ENCODE measurements at places on chromosomes 12 and 14.

- DNase-seq, result no peak
These were observed 7.6 kb upstream of the BMP4 start for GRCh38 chr14:53964249-53964648.

DNA sequence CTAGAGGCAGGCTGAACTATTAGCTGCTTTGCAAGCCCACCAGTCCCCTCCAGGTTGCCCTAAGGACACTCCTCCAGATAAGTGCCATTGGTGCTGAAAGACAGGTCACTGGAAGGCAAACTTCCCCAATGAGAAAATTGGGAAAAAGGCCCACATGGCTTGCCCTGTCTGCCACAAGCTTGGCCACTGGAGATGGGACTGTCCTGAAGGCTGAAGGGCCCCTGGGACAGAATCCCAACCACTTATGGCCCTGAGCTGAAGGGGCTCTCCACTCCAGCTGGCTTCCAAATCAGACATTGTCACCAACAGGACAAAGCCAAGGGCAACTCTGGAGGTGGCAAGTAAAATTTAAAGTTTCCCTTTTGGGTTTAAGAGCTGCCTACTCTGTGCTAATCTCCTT is 12.2 kb upstream of the DHRS2 start:
- no peak for DNase-seq

- no peak for DNase-seq
These were observed 22.1 kb downstream of the PRKD1 start for GRCh38 chr14:29905543-29905942.

GRCh38 chr12:520119-520518 is 60.4 kb downstream of the B4GALNT3 start:
- DNase-seq, result no peak

DNA sequence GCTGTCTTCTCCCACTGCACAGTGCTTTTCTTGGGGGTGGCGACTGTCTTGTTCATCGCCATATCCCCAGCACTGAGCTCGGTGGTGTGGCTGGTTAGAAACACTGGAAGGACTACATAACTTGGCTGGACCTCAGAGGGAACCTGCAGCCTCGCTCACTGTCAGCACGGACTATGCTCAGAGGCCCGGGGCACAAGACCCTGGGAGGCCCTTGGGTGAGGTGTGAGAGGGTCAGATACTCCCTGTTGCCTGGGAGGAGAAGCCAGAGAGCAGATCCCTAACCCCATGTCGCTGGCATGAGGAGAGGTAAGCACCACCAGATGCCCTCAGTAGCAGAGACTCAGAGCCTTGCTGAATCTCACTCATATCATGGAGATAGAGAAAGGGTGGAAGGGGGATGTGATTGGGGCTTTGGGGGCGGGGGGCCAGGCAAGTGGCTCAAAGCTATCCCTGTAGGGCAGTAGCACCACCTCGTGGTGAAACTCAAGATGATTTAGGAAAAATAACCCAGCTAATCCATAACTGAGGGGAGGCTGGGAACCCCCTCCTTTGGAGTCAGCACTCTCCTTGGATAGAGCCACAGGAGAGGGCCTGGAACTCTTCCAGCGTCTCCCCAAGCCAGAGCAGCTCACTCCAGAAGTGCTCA is 18.7 kb upstream of the HDAC7 start:
- peak; percentile 56 for DNase-seq

GRCh38 chr12:95674163-95674562 is 116.4 kb downstream of the NTN4 start:
- DNase-seq, result no peak

- DNase-seq, result peak; percentile 53
These were observed 43.7 kb downstream of the DDX11 start for GRCh38 chr12:31117203-31118011.

- no peak for DNase-seq
These were observed 170.2 kb upstream of the PZP start for GRCh38 chr12:9378430-9378835.

- peak; percentile 82 for DNase-seq
These were observed 5.8 kb upstream of the PHLDA1 start for GRCh38 chr12:76037130-76038103.

GRCh38 chr12:3568695-3569094 is 77.7 kb downstream of the PRMT8 start:
- DNase-seq, result no peak

DNA sequence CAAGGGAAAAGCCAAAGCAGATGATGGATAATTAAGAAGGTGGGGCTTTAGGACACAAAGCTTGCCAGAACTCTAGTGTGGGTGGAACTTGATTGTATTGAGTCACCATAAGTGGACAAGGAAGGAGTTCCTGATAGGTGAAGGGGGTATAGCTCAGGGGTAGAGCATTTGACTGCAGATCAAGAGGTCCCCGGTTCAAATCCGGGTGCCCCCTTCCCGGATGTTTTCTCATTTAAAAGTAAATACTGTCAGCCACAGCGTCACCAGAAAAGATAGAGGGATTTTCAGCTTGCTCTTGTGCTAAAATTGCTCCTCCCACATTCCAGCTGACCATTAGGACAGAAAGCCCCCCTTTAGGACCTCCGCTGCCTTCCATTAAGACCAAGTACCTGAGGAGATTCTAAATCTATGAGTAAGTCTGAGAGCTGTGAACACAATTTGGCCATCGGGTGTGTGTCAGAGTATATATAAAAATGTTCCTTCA is 36.6 kb downstream of the DCAF4 start:
- no peak for DNase-seq

DNA sequence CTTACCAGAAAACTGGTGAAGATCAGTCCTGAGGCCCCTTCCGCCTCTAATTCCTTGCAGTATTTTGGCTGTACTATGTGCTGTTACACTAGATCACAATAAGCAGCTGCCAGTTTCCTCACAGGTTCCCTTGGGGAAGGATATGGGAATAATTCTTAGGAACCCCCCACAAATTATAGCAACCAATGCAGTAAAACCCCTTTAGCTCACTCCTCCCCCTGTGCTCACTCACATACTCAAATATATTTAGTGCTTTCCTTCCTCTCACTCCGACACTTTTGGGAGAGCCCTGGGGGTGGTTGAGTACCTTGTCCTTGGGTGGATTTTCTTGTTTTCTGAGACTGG is 162.7 kb downstream of the ETV6 start:
- DNase-seq, result no peak

GRCh38 chr14:103296007-103296406 is 38.0 kb upstream of the EIF5 start:
- no peak for DNase-seq

DNA sequence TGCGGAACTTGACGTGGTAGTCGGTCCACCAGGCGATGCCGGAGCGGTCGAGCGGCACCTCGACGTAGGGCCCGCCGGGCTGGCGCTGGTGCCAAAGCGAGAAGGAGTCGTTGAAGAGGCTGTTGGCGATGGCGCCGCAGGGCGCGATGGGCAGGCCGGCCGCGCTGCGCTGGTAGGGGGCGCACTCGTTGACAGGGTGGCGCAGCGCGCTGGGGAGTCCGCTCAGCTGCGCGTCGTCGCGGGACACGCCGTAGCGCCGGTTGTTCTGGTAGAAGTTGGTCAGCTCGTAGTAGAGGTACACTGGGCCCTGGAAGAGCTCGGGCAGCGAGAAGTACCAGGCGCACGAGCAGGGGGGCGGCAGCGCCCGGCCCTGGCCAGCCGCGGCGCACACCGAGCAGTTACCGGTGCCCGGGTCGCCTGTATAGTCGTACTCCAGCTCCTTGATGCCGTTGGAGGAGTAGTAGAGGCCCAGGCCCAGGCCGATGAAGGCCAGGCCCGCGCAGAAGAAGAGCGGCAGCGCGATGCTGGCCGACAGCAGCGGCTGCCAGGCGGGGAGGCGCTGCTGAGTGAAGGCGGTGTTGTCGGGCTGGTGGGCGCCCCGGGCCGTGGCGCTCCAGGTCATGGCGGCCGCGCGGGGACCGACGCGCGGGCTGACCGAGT is 482 bp downstream of the TMEM30B start:
- DNase-seq, result peak; percentile 72

DNA sequence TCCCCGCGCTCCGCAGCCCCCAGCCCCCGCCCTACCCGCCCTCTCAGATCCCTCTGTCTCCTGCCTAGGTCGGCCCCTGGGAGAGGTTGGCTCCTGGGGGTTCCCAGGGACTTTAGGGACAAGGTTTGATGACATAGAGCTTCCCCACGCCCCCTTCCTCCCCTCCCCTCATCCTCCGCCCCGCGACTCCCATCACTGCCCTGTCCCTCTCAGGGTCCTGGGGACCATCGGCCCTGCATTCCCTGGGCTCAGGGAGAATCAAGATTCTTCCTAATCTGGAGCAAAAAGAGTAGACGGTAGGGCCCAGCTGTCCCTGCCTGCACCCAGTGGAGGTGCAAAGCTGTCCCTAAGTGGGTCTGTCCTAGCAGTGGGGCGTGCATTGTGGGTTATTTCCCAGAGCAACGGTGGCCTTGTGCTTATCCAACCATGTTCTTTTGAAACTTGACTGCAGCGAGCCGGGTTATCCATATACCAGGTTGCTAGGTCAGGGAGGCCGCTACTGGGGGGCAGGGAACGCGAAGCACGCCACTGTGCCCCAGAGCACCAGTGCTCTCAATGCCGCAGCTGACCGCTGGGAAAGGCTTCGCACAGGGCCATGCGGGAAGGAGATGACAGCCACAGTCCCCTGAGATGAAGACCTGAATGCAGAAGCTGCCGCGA is 124.4 kb upstream of the PRMT8 start:
- no peak for DNase-seq

GRCh38 chr14:34461334-34462131 is 507 bp downstream of the SPTSSA start:
- DNase-seq, result peak; percentile 28

DNA sequence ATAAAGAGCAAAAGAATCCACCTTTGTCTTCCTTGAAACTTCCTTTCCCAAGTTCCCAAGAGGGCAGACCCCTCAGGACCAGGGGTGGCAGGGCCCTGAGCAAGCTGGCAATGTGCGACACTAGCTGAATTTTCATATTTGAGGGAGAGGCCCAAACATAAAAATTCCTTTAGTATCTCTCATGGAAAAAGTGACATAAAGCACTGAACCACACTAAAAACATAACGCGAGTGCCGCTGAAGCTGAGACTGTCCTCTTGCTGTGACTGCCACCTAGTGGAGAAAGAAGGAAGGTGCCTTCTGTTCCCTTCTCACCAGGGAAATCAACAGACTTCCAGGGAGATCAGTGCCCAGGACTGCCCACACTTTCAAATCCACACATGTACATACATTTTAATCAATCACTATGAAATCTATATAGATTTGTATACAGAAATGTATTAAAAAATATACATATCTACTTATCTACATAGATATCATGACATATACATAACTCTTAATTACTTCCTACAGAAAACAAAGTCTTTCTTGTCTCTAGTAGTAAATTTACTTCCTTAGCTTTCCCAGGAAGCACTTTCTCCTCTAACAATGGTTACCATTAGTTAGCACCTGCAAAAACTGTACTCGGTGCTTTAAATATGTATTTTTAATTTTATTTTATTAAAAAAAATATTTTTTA is 53.8 kb downstream of the SSH1 start:
- peak; percentile 81 for DNase-seq

- no peak for DNase-seq
These were observed 1.6 kb upstream of the CHD4 start for GRCh38 chr12:6608592-6609281.

DNA sequence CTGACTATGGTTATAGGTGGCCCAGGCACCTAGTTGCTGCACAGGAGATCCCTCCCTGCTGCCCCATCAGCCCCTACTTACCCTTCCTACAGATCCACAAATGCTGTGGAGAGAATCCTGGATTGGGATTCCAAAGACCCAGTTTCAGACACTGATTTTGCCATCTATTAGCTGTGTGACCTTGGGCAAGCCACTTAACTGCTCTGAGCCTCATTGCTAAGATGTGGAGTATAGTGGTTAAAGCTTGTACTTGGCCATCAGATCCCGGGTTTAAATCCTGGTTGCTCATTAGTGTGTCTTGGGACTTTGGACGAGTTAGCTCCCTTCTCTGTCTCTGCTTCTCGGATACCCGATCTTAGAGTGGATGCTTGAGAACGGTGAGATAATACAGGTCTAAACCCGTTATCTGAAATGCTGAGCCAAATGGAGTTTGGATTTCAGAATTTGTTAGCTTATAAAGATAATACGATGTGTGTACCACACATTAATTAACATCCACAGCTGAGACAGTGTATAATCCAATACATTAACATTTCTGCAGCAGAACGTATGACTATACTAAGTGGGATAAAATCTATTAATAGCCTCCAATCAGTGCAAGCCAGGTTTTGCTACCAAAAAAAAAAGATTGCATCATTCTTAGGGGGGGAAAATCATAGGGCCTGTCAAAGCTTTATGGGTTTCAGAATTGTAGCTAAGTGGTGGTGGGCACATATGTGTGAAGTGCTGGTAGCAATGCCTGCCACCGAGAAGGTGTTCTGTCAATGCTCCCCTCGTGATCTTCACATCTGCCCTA is 16.0 kb downstream of the PROX2 start:
- DNase-seq, result no peak

- DNase-seq, result no peak
These were observed 31.3 kb downstream of the ZNF664 start for GRCh38 chr12:124004233-124004875.

DNA sequence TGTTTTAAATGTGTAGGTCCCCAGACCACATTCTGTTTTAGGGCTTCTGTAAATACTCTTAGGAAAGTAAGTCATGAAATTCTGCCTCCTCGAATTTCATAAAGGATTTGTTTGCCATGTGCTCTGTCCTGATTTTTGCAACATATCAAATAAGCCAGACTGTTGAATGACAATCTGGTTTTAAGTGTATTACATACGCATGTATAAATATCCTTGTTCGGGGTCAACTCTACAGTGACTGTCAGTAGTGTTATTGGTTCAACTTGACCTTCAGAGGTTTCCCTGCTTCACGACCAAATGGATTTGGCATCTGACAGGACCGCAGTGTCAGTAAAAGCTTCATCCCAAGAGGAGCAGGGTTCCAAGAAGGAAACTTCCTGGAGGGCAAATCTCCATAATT is 52.7 kb downstream of the PPM1A start:
- DNase-seq, result no peak

- no peak for DNase-seq
These were observed 54.5 kb upstream of the MAX start for GRCh38 chr14:65156568-65157366.

DNA sequence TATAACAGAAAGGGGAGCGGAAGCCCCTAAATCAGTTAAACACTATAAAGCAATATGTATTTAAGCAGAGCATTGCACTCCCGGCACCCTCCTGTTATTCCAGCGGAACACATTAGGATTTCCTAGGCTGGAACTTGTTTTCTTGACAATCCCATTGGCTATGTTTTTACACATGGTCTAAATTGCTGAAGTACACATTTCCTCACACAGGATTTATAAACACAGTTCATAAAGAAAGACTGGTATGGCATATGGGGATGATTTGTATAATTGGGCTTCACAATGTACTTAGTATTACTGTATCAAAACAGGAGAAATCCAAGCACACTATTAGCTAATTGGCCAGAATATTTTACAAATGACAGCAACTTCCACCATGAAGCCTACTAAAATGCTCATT is 23.3 kb downstream of the PAX9 start:
- no peak for DNase-seq

GRCh38 chr12:10739157-10740118 is 16.3 kb upstream of the YBX3 start:
- DNase-seq, result no peak

- DNase-seq, result no peak
These were observed 4.3 kb downstream of the STRAP start for GRCh38 chr12:15886372-15887042.
